ENCODE measurements at places on chromosomes 7 and 10.
A peak's percentile ranks its signal among the peaks of the same experiment; 100 is the strongest.

- no peak for DNase-seq
Measured at GRCh38 chr7:108037140-108037539, 34.2 kb upstream of the LAMB1 start.

- DNase-seq, result no peak
Measured at GRCh38 chr7:148664324-148664723, 34.4 kb upstream of the CUL1 start.

GRCh38 chr10:99329304-99329553, at the start of gene CNNM1:
CNNM1 (plus strand) TSS chr10:99329356; CDS start chr10:99329388, 32 bp downstream.
- no peak for DNase-seq

GRCh38 chr10:55144001-55144400, 343.0 kb upstream of the PCDH15 start:
- no peak for DNase-seq

- DNase-seq, result peak; percentile 60
Measured at GRCh38 chr10:60964257-60965235, 20.6 kb upstream of the RHOBTB1 start.

DNA sequence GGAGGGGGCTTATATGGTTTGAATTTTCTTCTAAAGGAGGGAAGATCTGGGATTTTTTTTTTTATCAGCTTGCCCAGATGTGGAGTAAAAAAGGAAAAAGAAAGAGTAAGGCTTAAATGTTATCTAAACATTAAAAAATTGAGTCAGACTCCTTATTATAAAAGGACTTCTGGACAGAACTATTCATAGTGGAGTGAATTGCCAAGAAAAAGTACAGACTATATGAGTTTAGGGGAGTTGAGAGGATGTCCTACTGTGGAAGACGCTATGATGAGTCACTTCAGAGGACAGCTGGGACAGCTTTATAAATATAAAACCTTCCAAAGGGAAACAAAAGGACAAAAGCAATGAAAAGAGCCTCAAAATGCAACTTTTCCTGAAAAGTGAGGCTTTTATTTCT, 73.0 kb downstream of the TFPI2 start:
- DNase-seq, result no peak

GRCh38 chr7:150957133-150958020, 20.7 kb downstream of the KCNH2 start:
- DNase-seq, result no peak

DNA sequence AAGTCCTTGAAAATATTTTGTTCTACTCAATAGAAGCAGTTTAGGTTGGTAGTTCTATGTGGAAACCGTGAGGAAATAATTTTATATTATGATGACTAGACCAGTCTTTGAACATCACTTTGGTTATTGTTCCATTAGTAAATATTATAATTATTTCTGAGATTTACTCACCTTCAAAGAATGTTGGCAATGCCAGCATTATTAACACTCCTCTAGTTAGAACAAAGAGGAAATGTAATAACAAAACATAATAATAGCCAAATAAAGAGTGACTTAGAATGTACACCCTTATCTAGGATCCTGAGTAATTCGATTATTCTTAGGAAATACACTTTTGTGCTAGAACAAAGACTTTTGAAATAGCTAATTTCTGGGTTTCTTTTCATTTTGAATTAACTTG, 121.1 kb downstream of the CFTR start:
- no peak for DNase-seq

GRCh38 chr10:30813872-30814481, 184.4 kb upstream of the LYZL2 start:
- DNase-seq, result no peak

DNA sequence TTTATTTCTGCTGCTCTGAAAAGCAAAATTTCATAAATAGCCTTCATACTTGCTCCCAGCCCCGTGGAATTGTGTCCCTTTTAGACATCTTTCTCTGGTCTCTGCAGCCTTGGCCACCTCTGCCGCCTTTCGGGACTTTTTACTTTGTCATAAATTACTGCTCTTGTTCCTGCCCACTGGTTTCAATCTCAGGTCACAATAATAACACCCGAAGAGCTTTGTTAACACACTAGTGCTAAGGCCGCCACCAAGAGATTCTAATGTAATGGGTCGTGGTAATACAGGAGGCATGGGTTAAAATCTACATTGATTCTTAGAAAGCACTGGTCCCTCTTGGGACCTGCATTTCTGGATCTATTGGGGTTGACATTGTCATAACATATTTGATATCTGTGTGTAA, 276.0 kb upstream of the VWC2 start:
- no peak for DNase-seq

DNA sequence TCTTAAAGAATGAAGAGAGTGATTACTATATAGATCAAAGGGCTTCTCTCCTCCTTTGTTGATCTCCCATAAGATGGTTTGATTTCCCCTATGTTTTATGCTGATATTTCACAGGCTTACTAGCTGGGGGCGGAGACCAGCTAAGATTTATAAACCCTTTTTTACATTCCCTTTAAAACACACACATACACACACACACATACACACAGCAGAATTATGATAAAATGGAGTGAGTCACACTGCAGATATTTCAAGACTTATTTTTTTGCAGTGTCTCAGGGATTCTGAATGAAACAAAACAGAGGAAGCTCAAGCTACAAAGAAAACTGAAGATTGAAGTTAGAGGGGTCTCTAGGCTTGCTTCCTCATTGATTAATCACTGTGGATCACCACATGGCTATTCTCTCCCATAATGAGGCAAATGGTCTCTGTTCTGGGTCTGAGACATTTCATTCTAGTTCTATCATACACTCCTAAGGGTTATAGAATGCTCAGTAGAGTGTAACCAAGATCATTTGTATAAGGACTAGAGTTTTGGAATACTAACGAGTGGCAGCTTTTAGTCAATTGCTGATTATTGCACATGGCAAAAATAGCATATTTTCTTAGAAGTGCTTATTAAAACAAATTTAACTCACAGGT, 18.6 kb downstream of the INA start:
- no peak for DNase-seq

- no peak for DNase-seq
Measured at GRCh38 chr7:155790666-155791065, 21.6 kb downstream of the SHH start.

- DNase-seq, result peak; percentile 64
Measured at GRCh38 chr7:94395141-94396036, 694 bp downstream of the COL1A2 start.

DNA sequence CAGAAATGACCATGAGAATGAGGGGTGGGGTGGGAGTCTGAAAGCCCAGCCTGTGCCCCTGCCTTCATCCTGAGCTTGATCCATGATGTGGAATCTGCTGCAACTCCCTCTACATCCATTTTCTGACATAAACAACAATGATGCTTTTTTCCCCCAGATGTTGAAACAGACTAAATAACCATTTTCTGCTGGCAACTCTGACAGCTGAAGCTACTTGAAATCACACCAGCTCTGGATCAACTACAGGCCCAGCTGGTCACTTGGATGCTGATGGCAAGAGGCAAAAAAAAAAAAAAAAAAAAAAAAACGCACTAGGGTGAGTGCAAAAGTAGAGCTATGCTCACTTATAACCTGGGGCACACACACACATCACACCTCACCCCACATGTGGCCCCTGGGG, 74.2 kb downstream of the FAM107B start:
- no peak for DNase-seq

- DNase-seq, result no peak
Measured at GRCh38 chr10:70247360-70247759, 14.1 kb upstream of the PPA1 start.

GRCh38 chr10:77189520-77189919, 448.1 kb downstream of the KCNMA1 start:
- DNase-seq, result no peak

- no peak for DNase-seq
Measured at GRCh38 chr7:102916881-102917280, 4.1 kb downstream of the LRRC17 start.

GRCh38 chr7:1169409-1170368, 9.7 kb upstream of the ZFAND2A start:
- peak; percentile 66 for DNase-seq

DNA sequence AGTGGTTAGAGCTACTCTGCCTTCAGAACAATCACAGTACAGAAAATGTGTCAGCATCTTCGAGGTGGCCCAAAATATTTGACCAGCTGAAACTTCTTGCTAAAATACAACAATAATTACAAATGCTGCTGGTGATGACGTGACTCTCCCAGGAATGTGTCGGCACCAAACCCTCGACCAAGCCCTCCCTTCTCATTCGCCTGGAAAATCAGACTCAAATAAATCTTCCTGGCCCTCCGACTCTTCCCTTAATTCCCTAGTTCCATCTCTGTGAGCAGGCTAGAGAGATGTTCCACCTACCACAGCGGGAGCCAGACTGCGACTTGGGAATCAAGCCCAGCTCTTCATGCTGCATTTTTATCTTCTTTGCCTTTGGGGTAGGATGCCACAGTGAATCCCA, 4.1 kb downstream of the PRSS2 start:
- no peak for DNase-seq

GRCh38 chr7:93350338-93350737, 118.2 kb downstream of the VPS50 start:
- DNase-seq, result no peak

GRCh38 chr10:51272555-51272954, 198.3 kb downstream of the PRKG1 start:
- DNase-seq, result no peak

DNA sequence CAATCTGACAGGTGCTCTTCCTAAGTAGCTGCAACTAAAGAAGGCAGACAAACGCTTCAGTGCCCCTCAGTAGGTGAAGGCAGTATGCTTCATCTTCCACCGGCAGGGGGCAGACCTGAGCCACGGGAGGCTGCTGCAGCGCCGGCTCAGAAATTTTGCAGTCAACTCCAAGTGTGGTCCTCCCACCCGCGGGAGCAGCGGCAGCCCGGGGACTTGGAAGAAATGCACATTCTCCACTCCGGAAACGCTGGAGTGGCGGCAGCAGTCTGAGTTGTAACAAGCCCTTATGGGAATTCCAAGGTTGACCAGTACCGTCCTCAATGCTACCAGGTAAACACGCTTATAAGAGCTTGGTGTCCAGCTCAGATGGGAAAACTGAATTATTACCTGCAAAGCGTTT, 3.4 kb downstream of the IGFBP3 start:
- peak; percentile 67 for DNase-seq

GRCh38 chr10:96919785-96920430, 87.8 kb downstream of the LCOR start:
- DNase-seq, result no peak

DNA sequence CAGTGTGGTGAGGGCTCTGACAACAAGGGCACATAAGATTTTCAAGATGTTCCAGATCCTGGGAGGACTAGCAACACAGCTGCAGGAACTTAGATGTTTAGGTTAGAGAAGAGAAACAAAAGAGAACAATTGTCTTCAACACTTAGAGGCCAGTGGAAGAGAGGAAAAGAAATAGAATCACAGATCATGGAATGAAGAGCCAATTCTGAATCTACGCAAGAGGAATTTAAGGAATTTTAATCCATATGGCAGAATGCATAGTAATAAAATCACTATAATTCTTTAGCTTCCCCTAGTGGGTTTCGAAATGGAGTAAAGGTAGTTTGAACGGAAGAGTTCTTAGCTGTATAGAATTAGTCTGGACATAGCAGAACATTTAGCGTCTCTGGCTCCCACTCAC, 114.6 kb upstream of the LRRTM3 start:
- no peak for DNase-seq

GRCh38 chr7:33221390-33221789, 92.0 kb downstream of the BBS9 start:
- DNase-seq, result no peak

DNA sequence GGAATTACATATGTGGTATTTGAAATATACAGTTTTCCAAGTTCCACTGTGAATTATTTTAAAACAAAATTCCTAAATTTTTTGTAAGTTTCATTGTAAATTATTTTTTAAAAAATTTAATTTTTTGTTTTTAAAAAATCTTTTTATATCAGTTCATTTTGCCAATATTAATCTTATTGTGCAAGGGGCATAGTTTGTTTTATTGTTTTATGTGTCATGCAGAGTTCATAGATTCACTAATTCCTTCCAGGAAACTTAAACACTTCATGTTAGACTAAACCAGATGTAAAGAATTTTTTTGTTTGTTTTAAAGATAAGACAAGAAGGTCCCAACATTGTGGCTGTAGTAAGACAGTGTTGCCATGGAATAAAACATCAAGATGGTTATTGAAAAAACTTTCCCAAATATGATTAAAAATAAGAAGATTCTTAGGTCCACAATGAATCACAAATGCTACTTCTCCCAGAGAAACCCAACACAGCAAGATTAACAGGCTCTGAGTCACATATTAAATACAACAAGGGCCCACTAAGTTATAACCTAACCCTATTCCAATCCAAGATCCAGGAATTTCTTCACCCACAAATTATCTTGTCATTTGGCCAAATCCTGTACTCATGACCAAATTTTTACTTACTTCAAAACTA, 464.7 kb upstream of the IGFBP3 start:
- no peak for DNase-seq

GRCh38 chr7:55472928-55473725, 99.2 kb downstream of the VOPP1 start:
- no peak for DNase-seq

- DNase-seq, result no peak
Measured at GRCh38 chr7:92874567-92874966, 38.2 kb upstream of the CDK6 start.

DNA sequence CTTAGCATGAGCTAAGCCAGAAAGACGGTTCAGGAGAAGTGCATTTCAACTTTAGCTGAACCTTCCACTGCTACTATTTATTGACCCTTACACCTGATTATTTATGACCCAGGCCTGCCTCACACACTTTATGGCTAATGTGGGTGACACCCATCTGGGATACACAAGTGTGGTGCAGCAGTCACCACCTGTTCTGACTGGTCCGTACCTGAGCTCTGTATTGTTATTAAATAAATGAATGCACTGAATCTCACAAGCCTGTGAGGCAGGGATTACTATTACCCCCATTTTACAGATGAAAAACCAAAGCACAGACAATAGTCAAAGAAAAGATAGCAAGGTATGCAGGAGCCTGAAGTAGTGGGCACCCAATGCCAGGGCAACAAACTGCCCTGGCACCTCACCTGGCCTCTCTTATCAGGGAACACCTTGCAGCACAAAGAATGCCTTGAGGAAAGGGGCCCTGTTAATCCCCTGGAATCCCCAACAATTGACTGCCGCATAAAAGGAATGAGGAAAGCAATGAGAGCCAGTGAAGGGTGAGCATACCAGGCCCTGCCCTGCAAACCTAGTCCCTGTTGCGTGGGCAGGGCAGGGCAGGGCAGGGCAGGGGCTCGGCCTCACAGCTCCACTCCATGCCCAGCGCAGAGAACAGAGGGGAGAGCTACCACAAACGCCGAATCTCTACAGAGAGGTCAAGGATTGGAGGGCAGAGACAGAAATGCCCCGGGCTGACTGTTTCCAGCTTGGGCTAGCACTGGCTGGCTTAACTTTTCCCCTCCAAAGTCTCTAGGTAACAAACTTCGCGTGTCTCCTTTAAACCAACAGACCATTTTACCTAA, 1.3 kb downstream of the ANXA11 start:
- peak; percentile 27 for DNase-seq

GRCh38 chr7:64630496-64630895, 35.4 kb upstream of the ZNF107 start:
- DNase-seq, result peak; percentile 75

GRCh38 chr7:42232275-42232674, 4.7 kb downstream of the GLI3 start:
- no peak for DNase-seq

GRCh38 chr7:123975084-123975483, 50.0 kb downstream of the SPAM1 start:
- DNase-seq, result no peak

- DNase-seq, result no peak
Measured at GRCh38 chr7:51606601-51607154, 290.1 kb upstream of the COBL start.

GRCh38 chr10:66180581-66181318, 745.1 kb upstream of the LRRTM3 start:
- DNase-seq, result peak; percentile 70

GRCh38 chr10:7135188-7135587, 275.6 kb downstream of the SFMBT2 start:
- DNase-seq, result no peak
